Kasumi-1 (cell line): ENCODE measurements at places on chromosomes 1 and 21.
A peak's percentile ranks its signal among the peaks of the same experiment; 100 is the strongest.

GRCh38 chr1:47962750-47963492, 34.3 kb downstream of the TRABD2B start:
- no peak for DNase-seq

DNA sequence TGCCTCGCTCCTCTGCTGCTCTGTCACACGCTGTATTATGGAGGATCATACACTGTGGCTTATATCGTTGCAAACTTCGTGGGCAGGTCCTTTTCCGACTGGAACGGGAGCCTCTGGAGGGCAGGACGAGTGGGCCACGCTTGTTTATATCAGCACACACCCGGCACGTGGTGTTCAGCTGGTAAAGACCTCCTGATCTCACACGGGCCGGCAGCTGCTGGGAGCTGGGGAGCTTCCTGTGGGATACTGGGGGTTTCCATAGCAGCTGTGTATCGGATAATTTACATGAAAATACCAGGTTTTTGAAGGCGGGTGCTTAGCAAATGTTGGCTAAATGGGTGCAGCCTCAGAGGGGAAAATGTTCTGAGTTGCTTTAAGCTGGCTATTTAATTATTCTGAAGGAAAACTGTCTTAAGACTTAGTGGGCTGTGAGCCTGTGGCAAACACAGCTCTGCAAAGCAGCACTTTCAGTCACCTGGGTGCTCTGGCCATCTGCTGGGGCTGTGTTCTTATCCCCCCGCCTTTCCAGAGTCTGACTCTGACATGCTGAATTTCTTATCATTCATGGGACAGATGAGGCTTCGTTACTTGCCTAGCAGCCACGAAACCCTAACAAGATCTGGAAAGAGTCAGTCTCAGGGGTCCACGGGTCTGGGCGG, 103.6 kb upstream of the GCLM start:
- DNase-seq, result no peak

DNA sequence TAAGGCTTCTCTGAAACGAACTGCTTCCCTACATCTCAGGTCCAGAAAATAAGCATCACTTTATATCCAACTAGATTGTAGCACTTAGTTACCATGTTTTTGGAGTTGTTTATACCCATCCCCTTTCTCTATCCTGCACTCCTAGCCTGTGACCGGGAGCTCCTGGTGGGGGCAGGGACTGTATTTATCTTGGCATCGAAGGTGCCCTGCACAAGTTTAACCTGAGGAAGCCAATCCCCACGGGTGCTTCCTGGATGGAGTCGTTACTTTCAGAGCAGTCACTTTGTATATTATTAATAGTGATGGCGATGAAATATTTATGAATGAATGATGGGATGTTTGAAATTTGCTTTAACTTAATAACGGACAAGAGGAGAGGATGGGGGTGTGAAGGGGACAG, 73.9 kb downstream of the KLHDC7A start:
- no peak for DNase-seq

DNA sequence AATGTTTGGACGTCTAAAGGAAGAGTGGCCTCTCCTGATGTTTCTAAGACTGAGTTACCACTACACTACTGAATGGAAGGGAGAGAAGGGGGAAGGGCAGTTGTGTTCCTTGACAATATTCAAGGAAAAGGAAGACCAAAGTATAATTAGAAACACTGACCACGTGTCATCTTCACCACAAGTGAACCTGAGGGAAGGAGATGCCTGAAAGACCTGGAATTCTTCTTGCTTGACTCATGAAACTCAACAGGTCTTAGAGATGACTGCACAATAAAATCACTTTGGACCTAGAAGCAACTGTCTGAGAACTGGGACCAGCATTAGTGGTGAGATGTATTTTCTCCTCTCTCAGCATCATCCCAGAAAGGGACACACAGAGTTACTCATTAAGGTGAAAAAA, 56.7 kb downstream of the PTPN14 start:
- DNase-seq, result no peak

GRCh38 chr1:42176902-42177519, 12.5 kb upstream of the GUCA2A start:
- peak; percentile 52 for DNase-seq
